ENCODE measurements at places on chromosomes 11 and 22.

GRCh38 chr11:33819278-33820035 is 45.1 kb upstream of the FBXO3 start:
- DNase-seq, result no peak

GRCh38 chr11:14181121-14181520 is 177.9 kb downstream of the RRAS2 start:
- DNase-seq, result no peak

DNA sequence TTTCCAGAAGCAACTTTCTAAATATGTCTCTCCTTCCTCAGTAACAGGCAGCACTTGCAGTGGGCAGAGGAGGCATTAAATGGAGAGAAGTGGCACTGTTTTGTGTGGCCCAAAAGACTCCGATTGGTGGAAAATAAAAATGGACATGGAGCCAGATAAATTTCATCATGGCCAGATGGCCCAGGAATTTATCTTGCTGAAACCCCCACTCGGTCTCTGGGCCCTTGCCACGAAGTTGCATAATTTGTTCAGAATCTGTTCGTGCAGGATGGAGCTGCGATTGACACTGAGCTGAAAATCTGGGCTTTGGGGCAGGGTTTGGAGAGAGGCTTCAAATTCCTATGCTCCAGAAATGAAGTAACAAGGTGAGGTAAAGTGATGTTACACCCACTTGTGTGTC is 65.5 kb downstream of the C11orf91 start:
- peak; percentile 74 for DNase-seq

DNA sequence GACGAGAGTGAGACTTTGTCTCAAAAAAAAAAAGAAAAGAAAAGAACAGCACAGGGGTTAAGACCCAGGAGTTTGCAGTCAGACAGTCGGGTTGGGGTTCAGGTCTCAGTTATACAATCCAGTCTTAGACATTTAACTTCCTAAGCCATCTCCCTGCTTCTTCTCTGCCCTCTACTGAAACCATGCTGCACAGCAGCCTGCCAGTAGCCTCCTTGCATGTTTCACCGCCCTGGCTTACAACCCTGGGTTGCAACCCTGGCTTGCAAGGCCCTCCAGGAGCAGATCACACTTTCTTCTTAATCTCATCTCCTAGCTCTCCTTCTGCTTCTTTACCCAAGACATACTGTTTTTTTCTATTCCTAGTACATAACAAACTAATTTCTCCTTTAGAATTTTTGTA is 5.9 kb upstream of the B3GAT3 start:
- DNase-seq, result no peak

DNA sequence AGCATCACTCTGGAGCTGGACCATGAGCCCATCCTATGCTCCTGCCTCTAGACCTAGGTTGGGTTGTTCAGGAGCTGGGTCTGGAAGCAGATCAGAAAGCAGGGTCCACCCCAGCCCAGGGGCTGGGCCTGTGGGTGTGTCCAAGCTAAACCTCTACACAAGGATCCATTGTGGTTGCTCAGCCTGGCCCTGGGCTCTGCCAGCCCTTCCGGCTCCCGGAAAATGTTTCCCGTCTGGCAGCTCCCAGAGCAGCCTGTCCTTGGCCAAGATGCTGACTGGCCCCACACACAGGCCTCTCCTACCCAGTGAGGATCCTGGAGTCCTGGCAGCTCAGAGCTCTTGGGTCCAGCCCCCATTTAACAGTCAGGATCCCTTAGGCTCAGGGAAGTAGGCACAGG is 35.3 kb upstream of the FCHSD2 start:
- peak; percentile 66 for DNase-seq

DNA sequence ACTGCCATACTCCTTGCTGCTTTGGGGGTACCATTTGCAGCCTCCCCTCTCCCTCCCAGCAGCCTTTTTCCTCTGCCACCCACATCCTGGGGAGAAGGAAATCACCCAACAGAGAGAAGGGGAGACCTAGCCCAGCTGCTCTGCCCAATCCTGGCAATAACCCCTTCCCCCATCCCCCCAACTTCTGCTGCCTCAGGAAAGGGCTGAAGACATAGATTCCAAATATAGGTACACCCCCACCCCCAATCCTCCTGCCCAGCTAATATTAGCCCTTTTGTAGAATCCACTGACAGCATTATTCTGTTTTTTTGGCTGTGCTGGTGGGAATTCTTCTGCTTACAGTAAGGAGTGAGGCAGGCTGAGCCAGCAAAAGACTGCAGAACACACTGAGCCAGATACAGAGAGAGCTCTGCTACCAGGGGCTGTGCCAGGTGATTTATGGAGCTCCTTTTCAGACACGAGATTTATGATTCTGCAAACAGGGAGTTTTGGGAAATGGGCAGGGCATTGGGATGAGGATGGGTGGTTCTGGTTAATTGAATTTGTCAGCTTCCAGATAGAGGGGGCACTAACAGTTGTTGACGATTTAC is 164.0 kb downstream of the TENM4 start:
- DNase-seq, result no peak

Measured in GM03348 (cell line).